Fibroblast of upper back skin (primary cell): ENCODE measurements at places on chromosomes 16 and 17.

DNA sequence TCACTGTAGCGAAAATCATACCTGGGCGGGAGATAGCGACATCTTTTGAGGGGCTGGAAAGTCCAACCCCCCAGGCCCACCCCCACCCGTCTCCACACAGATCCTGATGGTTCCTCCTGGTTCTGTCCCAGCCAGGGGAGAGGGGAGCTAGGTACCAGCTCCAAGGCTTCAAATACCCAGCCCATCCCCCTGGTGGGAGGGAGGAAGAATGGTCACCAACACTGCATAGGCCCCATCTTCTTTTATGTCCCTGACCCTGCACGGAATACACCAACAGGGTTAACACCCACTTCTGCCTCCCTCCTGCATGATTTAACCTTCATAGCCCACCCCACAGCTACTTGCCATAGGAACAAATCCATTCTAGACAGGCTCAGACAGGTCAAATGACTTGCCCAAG, 9.3 kb downstream of the HAP1 start:
- DNase-seq, result no peak

DNA sequence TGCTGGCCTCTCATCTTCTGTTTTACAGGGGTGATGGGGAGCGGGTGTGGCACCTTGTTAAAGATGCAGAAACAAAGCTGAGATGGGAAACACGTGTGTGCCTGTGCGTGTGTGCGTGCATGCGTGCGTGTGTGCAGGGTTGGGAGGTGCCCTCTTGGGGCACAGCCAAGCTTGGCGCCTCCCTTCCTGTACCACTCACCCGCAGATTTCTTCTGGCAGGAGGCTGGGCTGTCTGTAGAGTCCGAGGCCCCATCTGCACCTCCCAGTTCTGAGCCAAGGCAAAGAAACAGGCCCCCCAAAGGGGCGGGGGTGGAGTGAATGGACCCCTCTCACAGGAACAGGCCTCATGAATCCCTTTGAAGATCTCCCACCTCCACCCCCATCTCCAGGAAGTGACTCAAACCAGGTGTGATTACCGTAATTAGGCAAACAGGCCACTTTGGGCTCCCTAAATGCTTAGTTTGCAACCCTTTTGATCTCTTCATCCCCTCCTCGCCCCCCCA, 20.9 kb downstream of the TNS4 start:
- DNase-seq, result no peak

- no peak for DNase-seq
These were observed 209.4 kb downstream of the XYLT1 start for GRCh38 chr16:17261197-17261858.

DNA sequence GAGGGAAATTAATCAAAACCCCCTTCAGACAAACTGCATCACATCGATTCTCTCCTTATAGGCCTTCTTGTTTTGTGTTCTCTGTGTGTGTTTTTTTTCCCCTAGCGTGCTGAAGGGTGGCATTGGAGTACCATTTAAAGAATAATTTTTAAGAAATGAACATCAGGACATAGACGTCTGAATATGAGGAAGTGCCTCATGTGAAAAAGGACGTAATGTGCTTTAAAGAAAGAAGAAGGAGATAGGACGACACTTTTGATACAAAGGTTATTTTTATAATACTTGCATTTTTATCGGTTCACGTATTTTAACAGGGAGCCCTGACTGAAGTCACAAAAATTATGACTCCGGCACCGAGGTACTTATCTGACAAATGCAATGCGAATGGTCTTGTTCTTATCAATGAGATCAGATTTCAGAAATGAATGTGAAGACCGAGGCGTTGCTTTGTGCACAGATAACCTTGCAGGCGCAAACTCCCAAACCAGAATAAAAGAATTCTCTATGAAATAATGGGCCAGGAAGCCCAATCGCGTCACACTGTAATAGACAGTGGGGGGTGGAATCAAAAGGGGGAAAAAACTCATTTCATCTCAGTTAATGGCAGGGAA, 606.3 kb downstream of the MAF start:
- DNase-seq, result no peak

GRCh38 chr16:61820398-61820797, 215.8 kb downstream of the CDH8 start:
- peak; percentile 41 for DNase-seq

GRCh38 chr17:15319452-15320010, 21.9 kb downstream of the TEKT3 start:
- no peak for DNase-seq

DNA sequence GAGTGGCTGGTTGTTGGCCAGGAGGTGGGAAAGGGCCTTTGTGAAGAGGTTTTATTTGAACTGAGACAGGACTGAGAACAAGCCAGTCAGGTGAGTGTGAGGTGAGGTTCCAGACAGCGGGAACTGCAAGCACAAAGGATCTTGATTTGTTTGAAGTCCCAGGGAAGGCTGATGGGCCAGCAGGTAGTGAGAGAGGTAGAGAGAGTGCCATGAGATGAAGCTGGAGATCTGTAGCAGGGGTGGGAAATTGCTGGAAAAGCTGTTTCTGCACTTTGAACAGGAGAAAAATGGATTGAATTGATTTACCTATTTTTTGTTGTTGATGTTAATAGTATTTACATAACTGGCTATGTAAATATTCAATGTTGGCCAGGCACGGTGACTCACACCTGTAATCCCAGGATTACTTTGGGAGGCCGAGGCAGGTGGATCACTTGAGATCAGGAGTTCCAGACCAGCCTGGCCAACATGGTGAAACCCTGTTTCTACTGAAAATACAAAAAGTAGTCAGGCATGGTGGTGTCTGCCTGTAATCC, 7.7 kb upstream of the DCTPP1 start:
- no peak for DNase-seq

DNA sequence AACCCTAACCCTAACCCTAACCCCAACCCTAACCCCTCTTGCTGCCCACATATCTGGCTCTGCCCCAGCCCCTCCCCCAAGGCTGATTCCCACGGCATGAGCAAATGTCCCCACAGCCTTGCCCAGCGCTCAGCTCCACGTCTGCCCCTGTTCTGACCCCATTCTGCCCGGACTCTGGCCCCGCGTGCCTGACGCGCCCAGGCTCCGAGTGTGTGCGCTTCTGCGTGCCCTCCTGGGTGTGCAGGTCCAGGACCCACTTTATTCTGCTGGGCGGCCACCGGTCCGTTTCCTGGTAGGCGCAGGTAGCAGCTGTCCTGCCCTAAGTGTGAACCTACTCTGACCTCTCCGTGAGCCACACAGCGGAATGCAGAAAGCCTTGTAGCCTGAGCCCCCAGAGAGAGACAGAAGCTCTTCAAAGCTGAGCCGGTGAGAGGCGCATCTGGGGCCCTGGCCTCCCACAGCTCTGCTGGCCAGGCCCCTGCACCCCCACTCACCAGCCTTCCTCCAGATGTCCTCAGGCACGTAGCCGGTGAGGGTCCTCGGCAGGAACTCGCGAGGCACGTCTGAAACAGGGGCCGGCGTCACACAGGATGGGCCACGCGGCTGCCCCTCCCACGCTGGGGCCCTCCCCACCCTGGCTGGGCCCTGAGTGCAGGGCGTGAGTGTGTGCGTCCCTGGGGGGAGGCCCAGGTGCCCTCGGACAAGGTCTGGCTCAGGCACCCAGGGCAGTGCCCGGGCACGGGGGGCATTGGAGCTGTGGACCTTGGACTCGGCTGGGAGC, 14.0 kb upstream of the PABPN1L start:
- no peak for DNase-seq

DNA sequence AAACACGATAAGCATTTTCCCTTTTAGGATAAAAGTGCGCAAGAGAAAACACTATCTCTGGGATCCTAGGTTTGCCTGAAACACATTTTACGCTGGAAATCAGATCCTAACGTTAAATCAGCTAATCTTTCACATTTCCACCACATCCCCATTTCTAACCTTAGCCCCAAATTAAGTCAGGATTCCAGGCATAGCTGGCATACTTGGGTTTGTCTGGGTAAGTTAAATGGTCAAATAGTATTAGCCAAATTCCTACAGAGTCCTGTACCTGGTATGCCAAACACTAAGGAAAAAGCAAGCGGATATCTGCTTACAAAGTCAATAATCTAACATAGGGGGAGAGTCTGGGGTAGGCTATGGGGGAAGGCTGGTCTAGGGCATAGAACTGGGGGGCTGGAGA, 557.4 kb upstream of the ZFHX3 start:
- DNase-seq, result no peak

DNA sequence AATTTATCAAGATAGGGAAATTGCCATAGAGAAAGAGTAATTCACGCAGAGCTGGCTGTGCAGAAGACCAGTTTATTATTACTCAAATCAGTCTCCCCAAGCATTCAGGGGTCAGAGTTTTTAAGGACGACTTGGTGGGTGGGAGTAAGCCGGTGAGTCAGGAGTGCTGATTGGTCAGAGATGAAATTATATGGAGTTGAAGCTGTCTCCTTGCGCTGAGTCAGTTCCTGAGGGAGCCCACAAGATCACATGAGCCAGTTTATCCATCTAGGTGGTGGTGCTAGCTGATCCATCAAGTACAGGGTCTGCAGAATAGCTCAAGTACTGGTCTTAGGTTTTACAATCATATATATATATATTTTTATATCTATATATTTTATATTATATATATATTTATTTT, 6.0 kb upstream of the AQP8 start:
- DNase-seq, result peak; percentile 51
